GM18507 (cell line): ENCODE measurements at places on chromosomes 6 and 20.

DNA sequence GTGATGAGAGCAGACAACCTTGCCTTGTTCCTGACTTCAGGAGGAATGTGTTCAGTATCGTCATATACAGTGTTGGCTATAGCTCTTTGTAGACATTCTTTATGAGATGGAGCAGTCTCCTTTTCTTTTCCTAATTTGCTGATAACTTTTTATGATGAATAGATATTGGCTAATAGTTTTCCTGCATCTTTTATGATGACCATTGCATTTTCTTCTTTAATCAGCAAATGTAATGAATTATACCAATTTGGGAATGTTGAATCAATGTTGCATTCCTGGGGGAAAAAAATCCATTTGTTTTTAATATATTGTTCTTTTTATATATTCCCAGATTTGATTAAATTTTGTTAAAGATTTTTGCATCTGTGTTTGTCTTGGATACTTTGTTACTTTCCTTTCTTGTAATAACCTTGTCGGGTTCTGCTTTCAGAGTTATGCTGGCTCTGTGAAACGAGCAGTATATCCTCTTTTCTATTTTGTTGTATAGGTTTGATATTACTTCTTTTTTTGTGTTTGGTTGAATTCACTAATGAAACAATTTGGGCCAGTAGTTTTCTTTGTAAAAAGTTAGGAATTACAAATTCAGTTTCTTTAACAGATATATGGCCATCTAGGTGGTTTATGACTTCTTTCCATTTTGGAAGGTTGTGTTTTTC lies 23.9 kb downstream of the KDM1B start:
- no peak for DNase-seq

- no peak for DNase-seq
Observed at GRCh38 chr20:16350465-16350864, 222.8 kb downstream of the KIF16B start.

DNA sequence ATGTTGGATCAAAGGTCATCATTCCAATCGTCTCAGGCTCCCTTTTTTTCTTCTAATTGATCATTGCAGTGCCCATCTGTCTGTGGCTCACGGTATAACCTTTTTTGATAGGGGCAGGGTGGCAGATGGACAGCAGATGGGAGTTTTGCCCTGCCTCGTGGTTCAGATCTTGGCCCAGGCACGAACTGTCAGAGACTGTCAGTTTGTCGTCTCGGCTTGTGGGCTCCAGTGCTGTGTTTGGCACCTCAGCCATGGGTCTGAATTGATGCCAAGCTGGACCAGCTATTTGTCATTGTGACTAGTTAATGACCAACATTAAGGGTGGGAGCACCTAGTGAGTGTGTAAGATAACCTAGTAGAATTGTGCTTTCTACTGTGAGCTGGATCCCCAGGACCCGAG lies 197.6 kb downstream of the PRL start:
- no peak for DNase-seq

DNA sequence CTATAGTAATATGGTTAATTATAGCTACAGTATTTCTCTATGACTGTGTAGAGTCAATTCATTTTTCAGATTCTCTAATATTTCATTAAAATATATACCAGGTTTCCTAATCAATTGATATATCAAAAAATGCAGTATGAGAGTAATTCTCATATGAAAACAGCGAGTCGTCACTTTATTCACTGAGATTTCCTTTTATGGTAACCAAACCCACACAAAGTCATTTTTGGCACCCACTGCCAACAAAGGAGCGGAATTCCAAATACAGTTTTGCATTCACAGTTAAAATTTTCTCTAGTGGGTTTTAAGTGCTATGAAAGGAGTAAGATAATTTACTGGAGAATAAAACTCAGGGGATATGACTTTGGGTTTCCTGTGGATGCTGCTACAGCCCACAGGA lies 163.8 kb downstream of the HIVEP2 start:
- no peak for DNase-seq

DNA sequence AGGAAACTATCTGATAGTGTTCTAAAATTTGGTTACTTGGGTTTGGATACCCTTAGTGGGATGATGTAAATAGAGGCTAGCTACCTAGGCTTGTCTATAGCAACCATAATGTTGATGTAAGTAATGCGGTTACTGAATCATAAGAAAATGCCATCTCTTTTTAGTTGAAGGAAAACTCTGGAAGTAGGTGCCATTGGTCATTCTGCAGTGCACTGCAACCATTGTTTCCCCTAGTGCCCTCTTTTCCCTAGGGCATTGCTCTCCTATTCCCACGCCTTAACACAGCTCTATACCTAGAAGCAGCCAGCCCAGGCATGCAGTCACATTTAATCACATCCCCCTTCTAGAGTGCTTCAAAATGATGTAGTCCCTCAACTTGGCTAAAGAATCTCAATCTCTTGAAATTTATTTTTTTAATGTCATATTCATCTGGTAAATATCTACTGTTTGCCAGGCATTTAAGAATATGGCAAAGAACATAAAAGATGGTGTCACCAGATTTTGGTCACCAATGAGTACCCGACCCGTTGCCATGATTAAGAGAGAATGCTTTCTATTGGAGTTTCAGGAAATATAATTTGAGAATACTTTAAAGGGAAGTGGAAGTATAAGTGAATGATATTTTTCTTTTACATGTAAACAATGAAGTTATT lies 10.4 kb downstream of the LOC128125822 start:
- no peak for DNase-seq

DNA sequence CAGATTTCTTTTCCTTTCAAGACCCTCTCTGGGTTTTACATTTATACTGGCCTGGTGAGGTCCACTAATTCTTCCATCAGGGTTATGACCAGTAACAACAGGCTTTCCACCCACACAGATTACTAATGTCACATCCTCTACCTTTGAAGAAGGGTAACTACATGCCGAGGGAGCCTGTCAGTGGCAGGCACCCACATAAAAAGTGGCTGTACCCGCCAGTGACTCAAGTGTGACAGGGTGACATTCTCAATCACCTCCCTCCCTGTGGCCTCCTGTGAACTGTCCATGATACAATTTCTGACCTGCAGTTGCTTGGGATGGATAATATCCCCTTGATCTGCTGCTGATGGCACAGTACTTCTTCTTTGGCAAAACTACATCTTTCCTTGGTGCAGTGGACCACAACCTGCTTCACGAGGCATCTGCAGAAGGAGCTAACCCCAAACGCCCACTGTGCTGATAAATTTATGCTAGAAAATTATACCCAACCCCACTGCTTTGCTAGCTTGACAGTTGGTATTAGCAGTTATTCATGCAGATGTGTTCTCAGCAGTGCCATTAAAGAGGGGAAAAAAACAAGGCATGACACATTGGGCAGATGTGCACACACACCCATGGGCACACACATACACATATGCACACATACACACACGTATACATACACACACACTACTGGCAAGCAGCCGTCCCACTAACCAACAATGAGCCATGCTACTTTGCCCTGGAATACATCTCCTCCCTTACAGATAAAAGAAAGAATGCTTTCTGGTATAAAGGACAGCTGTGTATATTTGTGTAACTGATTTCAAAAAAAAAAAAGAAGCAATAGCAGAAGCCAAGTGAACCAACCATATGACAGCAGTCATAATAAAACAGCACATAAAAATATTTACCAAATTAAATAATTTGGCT lies 20.8 kb downstream of the GFOD1 start:
- DNase-seq, result no peak

DNA sequence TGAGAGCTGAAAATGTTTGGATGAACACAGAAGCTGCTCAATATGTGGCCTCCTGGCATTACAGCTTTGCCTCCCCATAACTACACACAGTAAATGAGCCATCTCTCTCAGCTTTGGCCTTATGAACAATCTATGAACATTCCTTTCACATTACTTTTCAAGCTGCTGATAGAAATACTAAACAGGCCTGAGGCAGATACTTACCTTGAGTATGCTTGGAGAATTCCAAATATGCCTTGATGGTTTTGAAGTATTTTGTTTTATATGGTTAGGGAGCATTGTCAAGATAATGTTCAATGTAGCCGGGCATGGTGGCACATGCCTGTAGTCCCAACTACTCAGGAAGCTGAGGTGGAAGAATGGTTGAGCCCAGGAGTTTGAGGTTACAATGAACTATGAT lies 104.5 kb downstream of the CD24 start:
- no peak for DNase-seq

- no peak for DNase-seq
Observed at GRCh38 chr6:53201270-53201669, 52.6 kb upstream of the GCM1 start.

DNA sequence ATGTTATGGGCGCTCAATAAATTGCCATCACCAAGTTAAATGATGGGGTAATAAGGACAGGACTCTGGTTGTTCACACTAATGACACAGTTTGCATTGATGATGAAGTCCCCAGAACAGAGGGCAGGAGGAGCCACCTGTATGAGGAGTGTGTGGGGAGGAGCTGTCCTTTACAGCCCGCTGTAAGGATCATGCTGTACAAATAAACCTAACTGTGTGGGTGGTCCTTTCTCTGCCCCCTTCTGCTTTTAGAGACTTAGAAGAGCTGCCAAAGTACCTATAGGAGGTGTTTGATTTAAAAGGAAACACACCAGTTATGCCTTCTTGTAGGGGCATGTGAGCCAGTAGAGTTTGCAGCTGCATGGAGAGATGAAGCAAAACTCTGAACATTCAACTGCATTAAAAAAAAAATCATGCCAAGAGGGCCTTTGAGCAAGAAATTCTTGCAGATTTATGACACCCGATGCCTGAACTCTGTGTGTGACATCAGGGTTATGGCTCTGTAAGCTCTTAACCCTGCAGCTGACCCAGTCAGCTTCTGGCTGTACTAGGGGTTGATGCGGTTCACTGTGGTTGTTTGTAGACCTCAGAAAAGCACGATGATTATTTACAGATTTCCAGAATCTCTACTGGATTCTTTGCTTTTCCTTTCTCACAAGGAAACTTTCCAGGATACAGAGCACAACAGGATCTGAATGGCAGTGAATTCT lies 67.4 kb downstream of the UST start:
- DNase-seq, result no peak

DNA sequence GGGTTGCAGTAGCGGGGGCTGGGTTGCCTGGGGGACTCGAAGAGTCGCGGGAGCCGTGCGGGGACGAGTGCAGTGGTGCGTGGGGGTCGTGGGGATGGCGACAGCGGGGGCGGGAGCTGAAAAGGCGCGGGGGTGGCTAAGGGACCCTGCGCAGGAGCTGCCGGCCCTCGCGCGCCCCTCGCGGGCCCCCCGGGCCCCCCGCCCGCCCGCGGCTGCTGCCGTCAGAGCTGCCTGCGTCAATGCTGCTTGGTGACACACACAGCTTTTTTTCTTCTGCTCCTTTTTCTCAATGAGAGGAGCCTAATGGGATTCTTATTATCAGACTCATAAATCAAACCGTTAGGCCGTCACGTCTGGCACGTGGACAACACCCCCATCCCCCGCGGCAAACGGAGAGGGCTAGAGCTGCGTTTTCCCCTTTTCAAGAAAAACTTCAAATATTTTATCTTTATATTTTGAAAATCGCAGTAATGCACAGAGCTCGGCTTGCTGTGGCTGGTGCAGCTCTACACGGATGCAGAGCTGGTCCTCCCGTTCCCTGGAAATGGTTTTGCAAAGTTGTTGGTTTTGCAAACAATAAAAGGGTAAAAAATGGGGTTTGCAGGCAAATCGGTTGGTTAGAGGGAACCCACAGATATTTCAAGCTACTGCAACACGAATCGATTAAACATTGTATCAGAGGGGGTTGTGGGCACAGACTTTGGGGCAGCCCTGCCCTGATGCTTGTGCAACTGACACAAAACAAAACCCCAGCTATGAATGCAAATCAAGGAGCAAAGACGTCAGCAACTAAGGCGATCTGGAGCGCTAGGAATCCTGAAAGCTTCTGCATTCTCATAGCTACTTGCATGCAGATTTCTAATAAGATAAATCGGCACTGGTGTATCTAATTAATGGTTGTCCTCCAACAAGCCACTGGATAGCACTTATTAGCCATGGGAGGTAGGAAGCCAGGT lies 161.4 kb downstream of the TBXT start:
- no peak for DNase-seq

GRCh38 chr6:132060591-132060990 lies 109.4 kb upstream of the CCN2 start:
- no peak for DNase-seq

DNA sequence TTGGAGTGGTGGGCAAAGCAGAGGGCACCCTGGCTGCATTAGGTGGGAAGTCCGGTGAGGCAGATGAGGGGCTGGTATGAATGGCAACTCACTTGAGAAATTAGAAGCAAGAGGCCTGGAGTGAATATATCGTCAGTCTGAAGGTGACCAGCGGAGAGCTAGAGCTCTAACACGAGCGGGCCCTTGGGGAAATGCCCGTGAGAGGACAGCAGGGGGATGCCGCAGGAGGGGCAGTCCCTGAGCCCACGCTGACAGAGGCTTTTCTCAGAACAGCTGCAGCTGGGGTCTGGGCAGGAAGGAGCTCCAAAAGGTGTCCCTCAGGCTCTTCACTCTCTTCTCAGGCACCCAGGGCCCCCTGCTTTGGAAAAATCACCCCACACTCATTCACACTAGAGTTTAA lies 32.0 kb upstream of the CD93 start:
- no peak for DNase-seq

DNA sequence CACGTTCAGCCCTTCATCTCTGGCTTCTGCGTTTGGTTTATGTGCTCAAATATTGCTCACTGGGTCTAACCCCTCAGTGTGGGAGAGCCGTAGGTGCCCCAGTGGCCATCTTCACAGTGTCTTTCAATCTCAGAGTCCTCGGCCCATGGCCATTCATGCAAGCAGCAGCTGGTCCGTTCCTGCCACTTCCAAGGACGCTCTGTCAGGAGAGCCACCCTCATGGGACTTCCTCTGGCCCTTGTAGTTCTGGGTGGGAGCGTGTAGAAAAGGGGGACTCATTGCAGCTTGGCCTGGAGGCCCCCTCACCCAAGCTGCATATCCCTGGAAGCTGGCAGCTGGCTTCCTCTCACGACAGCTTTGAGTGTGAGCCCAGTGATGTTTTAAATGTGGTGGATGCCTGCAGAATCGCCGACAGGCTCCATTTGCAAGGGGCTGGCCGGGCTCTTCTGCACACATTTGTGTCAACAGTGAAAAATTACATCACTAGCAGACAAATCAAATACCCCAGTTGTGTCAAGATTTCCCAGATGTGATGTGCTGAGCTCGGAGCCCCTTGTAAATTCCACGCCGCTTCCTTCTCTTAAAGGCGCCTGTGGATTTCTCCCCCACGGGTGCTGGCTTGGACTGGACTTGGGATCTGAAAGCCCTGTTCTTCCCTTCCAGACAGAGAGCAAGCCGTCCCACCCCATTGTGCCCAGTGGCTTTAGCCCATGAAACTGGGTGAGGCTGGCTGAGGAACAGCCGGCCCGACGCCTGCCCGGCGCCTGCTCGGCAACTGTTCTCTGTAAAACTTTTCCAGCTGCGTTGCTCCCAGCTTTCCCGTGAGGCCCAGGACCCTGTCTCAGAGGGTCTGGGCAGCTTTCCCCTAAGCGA lies 360.1 kb downstream of the TAF4 start:
- no peak for DNase-seq
